ENCODE measurements at places on chromosomes 5 and 9.

GRCh38 chr9:37121881-37122280 lies 1.5 kb downstream of the ZCCHC7 start:
- DNase-seq = peak; percentile 14

- DNase-seq = peak; percentile 88
These were observed 10.7 kb downstream of the CAMK2A start for GRCh38 chr5:150278916-150279315.

- DNase-seq = peak; percentile 26
These were observed 1.4 kb downstream of the SLC36A2 start for GRCh38 chr5:151345808-151346478.

DNA sequence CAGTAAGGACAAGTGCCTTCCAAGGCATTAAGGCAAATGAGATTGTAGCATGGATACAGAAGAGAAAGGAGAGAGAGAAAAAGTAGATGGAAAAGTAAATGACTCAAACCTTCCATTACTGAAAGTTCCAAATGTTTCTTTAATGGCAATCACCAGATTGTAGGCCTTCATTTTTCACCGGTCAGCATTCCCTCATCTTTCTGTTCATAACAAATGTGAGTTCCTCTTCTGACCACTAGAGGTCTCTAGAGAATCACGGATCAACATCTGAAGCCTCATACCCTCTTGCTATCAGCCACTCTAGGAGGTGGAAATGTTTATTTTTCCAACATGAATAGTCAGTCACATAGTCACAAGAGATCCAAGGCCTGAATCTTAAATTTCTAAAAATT lies 73.6 kb upstream of the RPS23 start:
- peak; percentile 86 for DNase-seq

GRCh38 chr5:28310696-28311095 lies 1272.3 kb upstream of the CDH9 start:
- DNase-seq = no peak

Measured in iris pigment epithelial cell (primary cell).